ENCODE measurements at places on chromosomes 11 and 22.

- DNase-seq, result no peak
These were observed 36.3 kb downstream of the CSNK2A3 start for GRCh38 chr11:11316651-11317230.

GRCh38 chr22:45047260-45047659 lies 37.5 kb upstream of the PHF21B start:
- DNase-seq, result no peak

GRCh38 chr11:103413266-103413888 lies 304.2 kb downstream of the DYNC2H1 start:
- no peak for DNase-seq

DNA sequence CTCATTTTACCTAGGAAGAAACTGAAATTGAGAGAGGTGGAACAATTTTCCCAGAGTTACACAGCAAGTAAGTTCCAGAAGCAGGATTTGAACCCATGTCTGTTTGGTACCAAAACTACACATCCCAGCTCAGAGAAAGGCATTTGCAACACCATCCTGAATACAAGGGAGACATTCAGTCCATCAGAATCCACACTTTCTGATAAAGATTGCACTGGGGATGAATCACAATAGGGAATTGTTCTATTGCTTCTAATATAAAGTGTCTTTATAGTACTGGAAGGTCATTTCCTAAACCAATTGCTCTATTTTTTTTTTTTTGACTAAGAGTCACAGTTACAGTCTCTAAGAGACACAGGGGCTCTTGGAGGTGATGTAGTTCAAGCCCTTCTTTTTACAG lies 208.1 kb upstream of the CADM1 start:
- DNase-seq, result no peak

- peak; percentile 55 for DNase-seq
These were observed 1.4 kb upstream of the C22orf39 start for GRCh38 chr22:19448739-19449421.

All from stimulated activated CD4-positive, alpha-beta T cell treated with anti-CD3 and anti-CD28 coated beads, Interleukin-15, amount 100 ng/mL, for 48 hours (primary cell).